ENCODE measurements at places on chromosomes 12 and 14.
A peak's percentile ranks its signal among the peaks of the same experiment; 100 is the strongest.

GRCh38 chr12:46843811-46844210 is 18.0 kb upstream of the SLC38A4 start:
- DNase-seq, result no peak

GRCh38 chr14:94177806-94178205 is 3.7 kb downstream of the PPP4R4 start:
- DNase-seq, result no peak

DNA sequence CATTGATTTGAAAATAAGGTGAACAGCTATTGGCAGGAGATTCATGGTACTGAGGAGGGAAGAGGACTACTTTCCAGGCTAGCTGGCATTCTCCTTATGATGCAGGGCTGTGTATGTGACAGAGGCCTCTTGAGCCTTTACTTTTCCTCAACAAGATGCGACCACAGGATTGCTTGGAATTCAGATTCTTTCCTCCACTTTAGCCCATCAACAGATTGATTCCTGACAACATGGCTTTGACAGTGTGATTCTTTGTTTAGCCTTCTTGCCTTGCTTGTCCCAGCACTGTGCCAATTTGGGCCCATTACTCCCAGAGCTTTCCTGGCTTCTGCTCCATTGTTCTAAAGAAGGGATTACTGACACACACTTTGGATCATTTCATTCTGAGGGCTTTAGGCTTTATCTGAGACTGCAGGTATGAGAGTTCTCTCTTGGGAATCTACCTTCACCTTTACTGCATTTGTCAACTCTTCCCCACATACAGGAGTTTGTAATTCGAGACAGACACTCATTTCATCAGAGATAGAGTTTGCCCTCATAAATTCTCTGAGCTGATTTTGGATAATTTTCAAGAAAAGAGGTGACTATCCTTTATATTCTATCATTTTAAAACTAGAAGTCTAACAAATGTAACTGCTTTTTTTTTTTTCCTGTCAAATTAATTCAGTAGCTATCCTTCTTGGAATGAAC is 206.4 kb upstream of the GZMB start:
- peak; percentile 67 for DNase-seq

DNA sequence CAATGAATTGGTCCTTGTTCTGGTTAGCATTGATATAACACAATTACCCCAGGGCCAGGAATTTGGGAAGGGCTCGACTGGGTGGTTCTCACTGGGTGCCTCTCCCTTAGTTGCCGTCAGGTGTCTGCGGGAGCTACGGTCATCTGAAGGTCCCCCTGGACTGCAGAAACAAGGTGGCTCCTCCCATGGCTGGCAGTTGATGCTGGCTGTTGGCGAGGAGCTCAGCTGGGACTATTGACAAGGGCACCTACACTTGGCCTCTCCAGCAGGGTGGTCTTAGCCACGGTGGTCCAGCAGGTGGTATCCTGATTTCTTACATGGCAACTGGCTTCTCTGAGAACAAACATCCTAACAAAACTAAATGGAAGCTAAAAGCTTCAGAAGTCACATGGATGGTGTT is 41.0 kb upstream of the RGS6 start:
- DNase-seq, result no peak

DNA sequence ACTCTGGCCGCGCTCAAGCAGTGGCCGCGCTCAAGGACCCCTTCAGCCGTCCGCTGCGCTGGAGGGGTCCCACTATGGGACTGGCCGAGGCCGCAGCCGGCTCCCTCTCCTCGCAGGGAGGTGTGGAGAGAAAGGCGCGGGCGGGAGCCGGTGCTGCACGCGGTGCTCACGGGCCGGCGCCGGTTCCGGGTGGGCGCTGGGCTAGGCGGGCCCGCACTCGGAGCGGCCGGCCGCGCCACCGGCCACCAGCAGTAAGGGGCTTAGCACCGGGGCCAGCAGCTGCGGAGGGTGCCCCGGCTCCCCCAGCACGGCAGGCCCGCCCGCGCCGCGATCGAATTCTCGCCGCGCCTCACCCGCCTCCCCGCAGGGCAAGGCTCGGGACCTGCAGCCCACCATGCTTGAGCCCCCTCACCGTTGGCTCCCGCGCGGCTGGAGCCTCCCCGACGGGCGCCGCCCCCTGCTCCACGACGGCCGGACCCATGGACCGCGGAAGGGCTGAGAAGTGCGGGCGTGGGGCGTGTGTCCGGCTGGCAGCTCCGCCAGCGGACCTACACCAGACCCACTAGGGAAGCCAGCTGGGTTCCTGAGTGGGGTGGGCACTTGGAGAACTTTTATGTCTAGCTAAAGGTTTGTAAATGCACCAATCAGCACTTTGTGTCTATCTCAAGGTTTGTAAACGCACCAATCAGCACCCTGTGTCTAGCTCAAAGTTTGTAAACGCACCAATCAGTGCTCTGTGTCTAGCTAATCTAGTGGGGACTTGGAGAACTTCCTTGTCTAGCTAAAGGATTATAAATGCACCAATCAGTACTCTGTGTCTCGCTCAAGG is 49.5 kb downstream of the KLHL28 start:
- no peak for DNase-seq

- no peak for DNase-seq
Measured at GRCh38 chr12:103326190-103326589, 169.6 kb downstream of the C12orf42 start.

DNA sequence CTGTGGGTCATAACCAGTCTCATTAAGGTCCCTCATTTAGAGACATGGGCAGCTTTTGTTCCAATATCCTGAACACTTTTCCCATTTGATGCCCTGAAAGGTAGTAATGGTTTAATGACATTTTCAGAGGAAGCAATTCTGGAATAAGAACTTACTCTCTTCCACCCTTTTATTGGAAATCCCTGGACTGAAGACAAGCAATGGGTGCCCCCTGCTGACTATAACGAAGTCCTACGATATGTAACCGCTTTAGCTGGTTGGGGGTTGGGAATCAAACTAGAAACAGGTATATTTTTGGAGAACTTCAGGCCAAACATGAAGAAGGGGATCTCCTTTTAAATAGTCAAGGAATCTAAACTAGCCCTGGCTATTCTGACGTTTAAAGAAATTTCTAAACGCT is 20.5 kb downstream of the SARNP start:
- DNase-seq, result peak; percentile 45

DNA sequence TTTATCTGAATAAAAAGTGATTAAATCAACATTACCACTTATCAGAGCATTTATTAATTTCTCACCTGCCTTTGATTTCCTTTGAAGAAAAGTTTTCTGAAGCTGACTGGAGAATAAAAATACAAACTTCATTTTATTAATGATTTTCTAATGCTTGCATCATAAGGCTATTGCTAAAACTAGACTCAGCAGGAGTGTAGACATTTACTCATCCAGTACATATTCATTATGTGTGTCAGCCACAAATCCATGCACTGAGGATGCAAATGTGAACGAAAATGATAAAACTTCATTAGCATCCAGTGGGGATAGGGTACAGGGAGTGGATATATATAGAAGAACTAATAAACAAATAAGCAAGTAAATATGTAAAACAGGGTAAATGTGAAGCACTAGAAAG is 74.6 kb downstream of the SLCO1B3 start:
- DNase-seq, result no peak

DNA sequence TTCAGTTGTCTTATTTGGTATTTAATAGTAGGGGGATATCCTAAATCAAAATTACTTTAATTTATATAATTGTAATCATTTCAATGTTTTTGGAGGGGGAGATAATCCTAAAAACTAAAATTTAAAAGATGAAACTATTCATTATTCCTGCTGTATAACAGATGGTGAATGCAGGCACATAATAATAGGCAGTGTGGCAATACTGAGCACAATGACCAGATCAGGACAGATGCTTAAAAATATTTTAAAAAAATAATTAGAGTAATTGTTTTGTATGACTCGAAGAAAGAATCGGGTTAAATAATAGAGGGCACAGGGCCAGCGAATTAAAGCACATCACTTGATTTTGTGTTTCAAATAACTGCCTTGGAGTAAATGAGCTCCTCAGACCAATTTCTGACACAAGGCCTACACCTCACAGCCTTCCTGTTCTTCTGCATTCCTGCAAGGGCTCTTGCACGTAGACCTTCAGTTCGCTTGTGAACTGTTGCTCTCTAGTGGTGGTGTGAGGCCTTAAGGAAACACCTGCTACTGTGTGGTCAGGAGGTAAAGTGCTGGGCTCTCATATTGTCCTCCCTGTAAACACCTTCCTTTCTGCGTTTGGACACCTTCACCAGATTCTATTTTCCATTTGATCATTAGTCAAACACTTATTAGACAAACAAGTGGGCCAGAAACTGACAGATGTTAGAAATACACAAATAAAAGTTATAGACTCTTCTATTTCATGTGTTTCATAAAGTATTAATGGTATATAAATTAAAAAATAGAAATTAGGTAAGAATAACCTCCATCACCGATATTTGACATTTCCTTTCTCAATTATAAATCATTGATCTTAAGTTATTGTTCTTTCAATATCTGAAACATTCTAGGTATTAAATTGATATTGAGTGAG is 29.3 kb upstream of the KLRF1 start:
- DNase-seq, result peak; percentile 13

GRCh38 chr12:98296462-98297079 is 218.8 kb upstream of the TMPO start:
- DNase-seq, result peak; percentile 2

GRCh38 chr12:13336216-13336615 is 139.7 kb downstream of the EMP1 start:
- no peak for DNase-seq

DNA sequence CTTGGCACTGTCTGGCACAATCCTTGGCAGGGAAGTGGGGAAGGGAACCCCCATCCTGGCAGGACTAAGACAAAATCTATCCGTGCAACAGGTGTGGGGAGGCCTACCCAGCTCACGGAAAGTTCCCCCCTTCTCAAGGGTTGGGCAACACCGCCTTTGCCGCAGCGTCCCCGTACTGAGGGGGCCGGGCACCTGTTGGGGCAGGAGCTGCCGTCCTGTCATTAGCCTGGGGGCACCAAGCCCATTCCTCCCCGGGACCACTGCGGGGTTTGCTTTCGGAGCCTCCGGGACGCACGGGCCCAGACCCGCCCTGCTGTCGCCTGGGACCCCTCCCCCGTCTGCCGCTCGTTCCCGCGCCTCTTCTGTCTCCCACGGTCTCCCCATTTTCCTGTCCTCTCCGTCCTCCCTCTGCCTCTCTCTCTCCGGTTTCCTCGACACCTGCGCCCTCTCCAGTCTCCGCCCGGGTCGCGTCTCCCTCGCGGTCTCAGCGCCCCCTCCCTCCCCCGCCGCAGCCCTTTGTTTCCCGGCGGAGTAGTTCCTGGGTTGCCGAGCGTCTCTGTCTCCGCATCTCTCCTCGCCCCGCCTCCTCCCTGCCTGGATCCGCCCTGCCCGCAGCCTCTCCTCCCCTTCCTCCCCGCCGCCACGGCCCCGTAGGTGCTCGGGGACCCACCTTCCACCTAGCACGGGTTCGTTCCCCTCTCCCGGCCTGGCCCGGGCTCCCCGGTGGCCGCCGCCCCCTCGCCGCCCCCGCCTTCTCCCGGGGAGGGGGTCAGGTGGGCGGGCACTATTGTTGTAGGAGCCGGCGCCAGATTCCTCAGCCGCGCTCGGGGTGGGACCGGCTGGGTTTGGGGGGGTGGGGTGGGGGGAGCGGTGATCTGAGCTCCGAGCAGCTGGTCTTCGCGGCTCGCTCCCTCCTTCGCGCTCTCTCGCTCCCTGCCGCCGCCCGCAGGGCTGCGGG is at the start of gene CACNB3:
Gene CACNB3 (plus strand): TSS at position 624 of the 958 bp plus-strand sequence. CDS start 434 bp downstream, outside the sequence.
- DNase-seq, result peak; percentile 65

GRCh38 chr12:87720967-87721366 is 308.2 kb downstream of the C12orf50 start:
- no peak for DNase-seq

DNA sequence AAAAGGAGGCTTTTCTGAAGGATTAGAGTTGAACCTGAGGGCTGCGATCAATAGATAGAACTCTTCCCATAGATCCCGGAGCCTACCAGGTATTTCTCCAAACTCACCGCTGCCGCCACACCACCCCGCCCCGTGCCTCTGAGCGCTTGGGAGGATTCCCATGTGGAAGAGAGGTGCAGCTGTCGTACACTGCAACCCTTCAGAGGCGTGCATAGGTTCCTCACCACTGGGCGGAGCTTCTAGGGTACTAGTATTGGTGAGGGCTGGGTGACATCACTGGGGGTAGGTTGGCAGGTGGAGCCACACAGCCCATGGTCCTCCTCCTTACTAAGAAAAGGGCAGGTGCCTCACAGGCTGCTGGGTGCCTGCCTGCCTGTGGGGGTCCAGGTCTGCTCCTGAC is 127.0 kb downstream of the TSPAN9 start:
- no peak for DNase-seq

- DNase-seq, result no peak
Measured at GRCh38 chr12:109926016-109926415, 25.9 kb downstream of the TCHP start.

GRCh38 chr12:63958876-63959580 is 114.5 kb downstream of the SRGAP1 start:
- no peak for DNase-seq

DNA sequence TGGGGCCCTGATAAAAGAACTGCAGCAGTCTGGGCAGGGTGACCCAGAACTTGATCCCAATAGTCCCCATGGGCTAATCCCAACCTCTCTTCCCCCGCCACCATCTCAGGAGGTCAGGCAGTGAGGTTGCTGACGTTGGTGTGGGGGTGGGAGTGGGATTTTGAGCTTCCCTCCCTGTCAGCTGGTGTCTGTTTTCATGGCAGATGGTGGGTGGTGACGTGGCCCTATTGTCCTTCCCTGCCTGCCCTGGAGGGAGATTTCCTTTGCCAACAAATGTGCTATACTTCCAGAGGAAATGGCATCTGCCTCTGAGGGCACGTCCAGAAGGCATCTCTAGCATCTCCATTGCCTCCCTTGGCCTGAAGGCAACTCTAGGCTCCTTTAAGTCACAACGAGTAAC is 37.7 kb downstream of the NEUROD4 start:
- DNase-seq, result no peak

DNA sequence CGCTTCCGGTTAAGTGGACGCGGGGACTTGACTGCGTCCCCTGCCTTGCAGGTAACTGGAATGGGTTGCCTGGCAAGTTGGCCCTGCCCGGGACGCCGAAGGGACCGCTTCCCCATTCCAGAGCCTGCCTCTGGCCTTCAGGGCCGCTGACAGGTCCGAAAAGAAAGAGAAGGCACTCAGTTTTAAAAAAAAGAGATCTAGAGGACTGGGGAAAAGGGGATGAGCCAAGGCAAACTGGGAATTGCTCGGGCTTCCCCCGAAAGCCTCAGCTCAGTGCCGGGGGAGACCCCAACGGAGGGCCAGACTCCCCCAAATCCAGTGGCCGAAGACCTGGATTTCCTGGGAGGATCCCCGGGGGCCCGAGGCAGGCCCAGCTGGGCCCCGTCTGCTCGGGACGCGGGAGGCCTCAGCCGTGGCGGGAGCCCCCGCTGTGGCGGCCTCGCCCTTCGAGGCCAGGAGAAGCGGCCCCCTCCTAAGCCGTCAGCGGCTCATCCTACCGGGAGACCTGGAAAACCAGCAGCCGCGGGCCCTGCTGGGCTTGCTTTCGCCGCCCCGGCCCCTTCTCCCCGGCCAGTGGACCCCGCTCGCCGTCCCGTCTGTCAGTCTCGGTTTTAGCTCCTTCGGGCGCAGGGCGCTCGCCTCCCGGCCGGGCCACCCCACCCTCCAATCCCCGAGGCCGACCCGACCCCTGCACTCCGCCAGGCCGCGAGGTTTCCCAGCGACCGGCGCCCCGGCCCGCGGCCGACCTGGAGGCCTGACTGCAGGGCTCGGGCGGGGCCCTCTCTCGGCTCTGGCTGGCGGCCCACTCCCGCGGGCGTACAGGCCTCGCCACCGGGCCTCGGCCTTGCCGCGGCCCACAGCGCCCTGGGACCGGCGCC is 12.5 kb downstream of the OTX2 start:
- no peak for DNase-seq

GRCh38 chr12:128259556-128260070 is 7.4 kb upstream of the TMEM132C start:
- peak; percentile 38 for DNase-seq
